ENCODE measurements at places on chromosomes 5 and 9.

- DNase-seq: no peak
Observed at GRCh38 chr9:114372921-114373448, 14.8 kb downstream of the AKNA start.

- no peak for DNase-seq
Observed at GRCh38 chr9:95864852-95865580, 10.5 kb upstream of the ERCC6L2 start.

DNA sequence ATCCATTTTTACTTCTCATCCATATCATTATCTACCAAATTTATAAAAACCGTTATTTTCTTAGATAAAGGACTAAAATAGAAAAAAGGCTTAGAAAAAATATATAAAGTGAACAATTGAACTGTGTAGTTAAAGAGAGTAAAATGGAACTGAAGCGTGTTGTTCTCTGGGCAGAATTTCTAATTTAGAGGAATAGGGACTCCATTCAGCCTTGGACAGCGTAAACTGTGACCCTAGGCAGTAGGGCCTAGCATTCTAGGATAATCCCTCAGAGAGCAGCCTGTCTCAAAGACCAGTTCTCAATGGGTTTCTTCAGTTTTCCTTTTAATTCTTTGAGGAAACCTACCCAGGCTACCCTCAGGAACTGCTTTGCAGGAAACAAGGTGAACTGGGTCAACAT, 11.1 kb downstream of the ZNF462 start:
- no peak for DNase-seq

DNA sequence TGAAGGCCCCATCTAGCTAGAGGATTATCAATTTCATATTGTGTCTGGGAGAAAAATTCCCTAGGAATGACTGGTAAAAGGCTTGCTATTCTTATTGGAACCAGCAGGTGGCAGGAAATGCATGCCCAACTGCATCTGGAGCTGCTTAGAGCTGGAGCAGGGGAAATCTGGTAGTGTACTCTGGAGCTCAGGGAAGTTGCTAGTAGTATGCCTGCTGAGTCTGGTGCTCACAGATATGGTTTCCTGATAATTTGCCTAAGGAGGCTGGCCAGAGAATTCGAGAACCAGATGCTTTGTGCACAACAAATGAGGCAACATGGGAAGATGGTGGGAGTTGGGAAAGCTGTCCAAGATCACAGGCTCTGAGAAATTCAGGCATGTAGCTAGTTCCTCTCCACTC, 53.7 kb downstream of the G3BP1 start:
- peak; percentile 56 for DNase-seq

DNA sequence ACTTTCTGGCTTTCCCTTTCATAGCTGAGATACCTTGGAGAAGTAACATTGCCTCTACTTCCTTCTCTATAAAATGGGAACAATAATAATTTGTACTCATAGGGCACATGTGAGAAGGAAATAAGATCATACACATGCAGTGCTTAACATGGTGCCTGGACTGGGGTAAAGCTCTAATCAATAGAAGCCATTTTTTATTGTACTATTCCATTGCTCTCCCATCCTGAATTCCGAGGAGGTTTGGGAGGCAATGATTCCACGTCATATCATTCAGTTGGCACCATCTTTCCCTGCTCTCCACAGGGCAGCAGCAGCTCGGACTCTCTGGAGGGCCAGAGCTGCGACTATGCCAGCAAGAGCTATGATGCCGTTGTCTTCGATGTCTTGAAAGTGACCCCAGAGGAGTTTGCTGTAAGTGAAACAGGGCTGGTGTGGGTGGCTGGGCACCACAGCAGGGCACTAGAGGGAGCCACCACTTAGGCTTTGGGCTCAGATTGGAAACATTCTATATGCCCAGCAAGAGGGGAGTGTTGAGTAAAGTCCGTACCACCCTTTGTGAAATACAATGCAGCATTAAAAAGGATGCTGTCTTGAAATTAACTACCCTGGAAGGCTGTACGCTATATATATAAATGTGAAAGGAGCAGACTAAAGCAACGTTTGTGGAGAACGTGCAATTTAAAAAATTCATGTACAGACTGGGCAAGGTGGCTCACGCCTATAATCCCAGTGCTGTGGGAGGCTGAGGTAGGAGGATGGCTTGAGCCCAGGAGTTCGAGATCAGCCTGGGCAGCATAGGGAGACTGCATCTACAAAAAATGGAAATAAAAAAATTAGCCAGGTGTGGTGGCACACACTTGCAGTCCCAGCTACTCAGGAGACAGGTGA, 51.2 kb downstream of the RALGPS1 start:
- no peak for DNase-seq

- DNase-seq: no peak
Observed at GRCh38 chr9:89891221-89891590, 286.4 kb downstream of the GADD45G start.

GRCh38 chr5:142320430-142320738, 4.4 kb downstream of the SPRY4 start:
- DNase-seq: no peak

- DNase-seq: peak; percentile 45
Observed at GRCh38 chr5:53481887-53482716, 1.7 kb downstream of the FST start.

GRCh38 chr5:43780586-43780985, 177.6 kb downstream of the NNT start:
- DNase-seq: no peak

- DNase-seq: no peak
Observed at GRCh38 chr9:126403397-126403796, 76.8 kb downstream of the MVB12B start.

DNA sequence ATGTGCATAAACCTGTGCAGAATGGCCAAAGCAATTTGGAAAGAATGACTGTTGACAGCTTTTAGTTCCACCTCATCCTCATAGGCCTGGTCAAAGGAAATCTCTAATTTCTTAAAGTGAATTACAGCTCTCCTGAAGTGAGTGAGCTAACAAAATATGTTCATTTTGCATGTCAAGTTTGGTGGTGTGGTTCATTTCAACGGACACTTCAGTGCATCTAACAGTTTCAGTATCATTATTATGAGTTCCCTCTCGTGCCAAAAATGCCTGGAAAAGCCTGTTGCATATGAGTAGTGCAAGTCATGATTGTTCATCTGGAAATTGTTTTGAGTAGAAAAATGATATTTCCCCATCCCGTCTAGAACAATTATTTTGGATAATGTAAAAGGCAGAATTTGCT, 53.2 kb upstream of the HMHB1 start:
- DNase-seq: no peak

DNA sequence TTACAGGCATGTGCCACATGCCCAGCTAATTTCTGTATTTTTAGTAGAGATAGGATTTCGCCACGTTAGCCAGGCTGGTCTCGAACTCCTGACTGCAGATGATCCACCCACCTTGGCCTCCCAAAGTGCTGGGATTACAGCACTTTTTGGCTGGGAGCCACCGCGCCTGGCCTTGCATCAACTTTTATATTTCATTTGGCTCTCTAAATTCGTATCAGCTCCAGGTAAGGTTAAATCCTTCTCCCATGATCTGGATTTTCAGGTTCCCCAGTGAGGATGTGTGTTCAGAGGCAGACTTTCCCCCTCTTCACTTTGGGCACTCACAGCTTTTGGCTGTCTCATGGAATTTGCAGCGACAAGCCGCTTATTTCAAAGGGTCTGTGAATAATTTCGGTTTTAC, 16.8 kb upstream of the RNF38 start:
- DNase-seq: no peak

DNA sequence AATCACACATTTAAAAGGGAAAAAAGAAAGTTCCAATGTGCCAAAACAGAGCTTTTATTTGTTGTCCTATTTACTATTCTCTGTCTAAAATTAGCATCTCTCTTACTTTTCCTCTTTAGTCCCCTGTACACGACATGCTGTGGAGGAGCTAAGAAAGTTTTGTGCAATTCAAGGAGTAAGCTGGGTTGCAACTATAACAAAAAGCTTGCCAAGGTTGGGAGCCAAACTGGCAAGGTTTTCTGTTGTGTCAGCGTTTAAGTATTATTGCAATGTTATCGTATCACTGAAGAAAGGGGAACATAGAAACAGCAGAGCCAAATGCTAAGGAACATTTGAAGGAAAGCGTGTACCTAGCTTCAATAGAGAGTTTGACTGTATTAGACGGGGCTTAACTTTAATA, 680.8 kb downstream of the CETN3 start:
- no peak for DNase-seq

GRCh38 chr5:97528941-97529340, 345.9 kb upstream of the RIOK2 start:
- DNase-seq: no peak

GRCh38 chr9:108416324-108416723, 439.5 kb downstream of the ACTL7B start:
- no peak for DNase-seq

DNA sequence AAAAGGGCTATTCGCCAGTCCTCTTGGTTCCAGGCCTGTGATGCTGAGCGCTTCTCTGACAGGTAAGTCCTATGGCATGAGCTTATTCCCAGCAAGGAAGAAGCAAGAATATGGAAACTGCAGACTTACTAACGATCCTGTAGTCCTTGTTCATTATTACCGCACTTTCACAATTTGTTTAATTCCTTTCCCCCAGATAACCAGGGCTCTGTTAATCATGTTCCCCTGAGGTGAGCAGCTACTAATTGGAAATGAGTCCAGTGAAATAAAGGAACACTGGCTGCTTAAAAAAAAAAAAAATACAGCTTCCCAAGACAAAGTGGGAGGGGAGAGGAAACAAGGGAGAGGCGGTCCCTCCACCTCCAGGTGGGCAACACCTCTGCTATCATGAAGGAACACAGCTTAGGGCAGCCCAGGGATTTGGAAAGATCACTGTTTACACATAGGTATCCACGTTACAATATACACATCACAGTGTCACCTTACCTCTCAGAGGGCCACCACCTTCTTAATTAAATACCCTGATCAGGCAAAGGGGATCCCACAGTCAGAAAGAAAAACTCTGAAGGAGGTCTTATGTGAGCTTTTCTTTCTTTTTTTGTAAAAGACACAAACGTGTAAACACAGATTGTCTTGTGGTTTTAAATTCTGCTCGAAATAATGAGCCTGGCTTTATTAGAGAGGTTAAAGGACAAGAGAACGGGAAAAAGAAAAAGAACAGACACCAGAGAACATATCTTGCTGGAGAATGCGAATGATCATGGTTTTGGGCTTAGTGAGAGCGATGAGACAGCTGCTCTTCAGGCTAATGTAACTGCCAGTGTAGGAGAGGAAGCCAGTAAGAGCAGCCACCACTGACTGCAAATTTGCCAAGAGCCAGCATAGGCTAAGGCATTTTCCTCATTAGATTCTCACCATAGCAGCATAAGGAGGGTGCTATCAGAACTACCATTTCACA, 258.6 kb downstream of the CRB2 start:
- DNase-seq: no peak

- DNase-seq: no peak
Observed at GRCh38 chr9:12882430-12882829, 107.6 kb downstream of the LURAP1L start.

GRCh38 chr9:37575921-37576721, at the start of gene FBXO10:
TSS of gene FBXO10 (minus strand) at chr9:37576380. CDS start at chr9:37541768, 34,612 bp downstream.
- peak; percentile 60 for DNase-seq

DNA sequence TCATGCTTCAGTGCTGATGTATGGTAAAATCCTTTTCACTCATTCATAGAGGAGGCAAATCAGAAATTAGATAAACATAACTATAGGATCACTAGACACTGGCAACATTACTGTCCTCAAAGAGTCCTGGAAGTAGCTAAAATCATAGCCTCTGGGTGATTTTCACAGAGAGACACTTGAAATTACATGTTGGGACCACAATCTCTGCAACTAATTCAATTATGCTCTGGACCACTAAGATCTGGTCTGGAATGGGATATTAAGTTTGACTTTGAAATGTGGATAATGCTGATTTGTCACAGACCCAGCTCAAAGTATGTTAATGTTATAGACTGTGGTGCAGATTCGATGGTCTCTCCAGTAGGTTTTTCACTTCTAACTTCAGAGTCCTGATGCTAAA, 214.6 kb upstream of the CCNH start:
- no peak for DNase-seq

DNA sequence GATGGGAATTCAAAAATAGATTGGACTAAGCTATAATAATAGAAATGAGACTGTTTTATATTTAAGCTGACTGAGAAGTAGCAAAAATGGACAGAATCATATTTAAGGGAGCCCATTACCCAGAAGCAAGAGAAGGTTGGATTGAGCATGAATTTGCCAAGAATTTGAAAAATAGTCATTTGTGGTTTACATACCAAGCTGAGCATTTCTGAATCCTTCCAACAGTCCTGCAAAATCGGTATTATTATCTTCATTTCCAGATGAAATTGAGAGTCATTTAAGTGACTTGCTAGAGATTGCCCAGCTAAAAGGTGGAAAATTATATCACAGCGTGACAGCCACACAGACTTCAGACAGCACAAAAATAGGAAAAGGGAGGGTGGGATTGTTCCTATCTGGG, 48.4 kb downstream of the TNFSF15 start:
- DNase-seq: no peak

DNA sequence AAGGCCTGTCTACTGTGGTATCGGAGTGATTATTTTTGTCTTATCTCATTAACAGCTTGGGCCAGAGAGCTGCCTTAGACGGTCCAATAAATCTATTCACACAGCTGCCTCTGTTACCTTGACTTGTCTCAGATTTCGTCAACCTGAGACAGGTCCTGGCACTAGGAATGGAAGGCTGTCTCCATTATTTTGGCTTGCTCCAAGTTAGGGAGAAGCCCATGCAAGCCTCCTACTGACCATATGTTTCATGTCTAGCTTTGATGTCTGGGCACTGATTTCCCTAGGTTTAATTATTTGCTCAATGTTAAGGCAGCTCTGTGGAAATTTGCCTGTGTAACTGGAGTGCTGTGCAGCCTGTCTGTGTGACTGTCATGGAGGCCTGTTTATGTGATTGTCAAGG, 12.4 kb upstream of the RALGPS1 start:
- DNase-seq: no peak

GRCh38 chr5:93423300-93423699, 157.7 kb downstream of the NR2F1-AS1 start:
- DNase-seq: no peak

- DNase-seq: no peak
Observed at GRCh38 chr5:178499352-178499751, 90.8 kb downstream of the COL23A1 start.

- DNase-seq: no peak
Observed at GRCh38 chr9:138049085-138049778, 171.7 kb downstream of the CACNA1B start.

- DNase-seq: no peak
Observed at GRCh38 chr5:71960195-71960594, 147.1 kb upstream of the MAP1B start.

DNA sequence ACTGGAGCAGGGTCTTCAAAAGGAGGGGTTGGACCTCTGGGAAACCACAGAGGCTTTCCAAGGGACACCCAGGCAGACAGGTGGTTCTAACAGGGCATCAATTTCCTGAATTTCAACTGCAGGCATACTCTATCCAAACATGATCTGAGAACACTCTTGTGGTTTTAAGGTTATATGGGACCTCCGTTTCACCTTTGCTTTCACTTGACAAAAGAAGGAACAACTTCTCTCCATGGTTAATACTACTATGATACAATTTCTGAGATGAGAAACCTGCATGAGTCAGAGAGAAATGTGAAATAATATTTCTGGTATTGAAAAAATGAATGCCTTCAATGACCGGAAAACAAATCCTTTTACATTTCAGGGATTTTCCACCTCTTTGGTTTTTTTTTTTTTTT, 28.0 kb upstream of the ERAP1 start:
- no peak for DNase-seq

GRCh38 chr9:32738501-32739172, 44.7 kb upstream of the TMEM215 start:
- DNase-seq: no peak

- peak; percentile 14 for DNase-seq
Observed at GRCh38 chr5:167049043-167049663, 1242.3 kb upstream of the WWC1 start.
